Activated CD4-positive, CD25-positive, alpha-beta regulatory T cell (primary cell): ENCODE measurements at places on chromosomes 5 and 9.

DNA sequence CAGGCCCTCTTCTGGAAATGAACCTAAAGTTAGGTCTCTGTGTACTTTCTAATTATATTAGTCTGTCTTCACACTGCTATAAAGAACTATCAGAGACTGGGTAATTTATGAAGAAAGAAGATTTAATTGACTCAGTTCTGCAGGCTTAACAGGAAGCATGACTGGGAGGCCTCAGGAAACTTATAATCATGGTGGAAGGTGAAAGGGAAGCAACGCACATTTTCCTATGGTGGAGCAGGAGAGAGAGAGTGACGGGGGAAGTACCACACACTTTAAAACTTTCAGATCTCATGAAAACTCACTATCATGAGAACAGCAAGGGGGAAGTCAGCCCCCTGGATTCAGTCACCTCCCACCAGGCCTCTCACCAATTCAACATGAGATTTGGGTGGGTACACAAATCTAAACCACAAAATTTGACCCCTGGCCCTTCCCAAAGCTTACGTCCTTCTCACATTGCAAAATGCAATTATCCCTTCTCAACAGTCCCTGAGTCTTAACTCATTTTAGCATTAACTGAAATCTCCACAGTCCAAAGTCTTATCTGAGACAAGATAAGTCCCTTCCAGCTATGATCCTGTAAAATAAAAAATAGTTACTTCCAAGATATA, 40.7 kb downstream of the TRIP13 start:
- no peak for DNase-seq

GRCh38 chr5:128649192-128649591, 111.1 kb upstream of the FBN2 start:
- no peak for DNase-seq

DNA sequence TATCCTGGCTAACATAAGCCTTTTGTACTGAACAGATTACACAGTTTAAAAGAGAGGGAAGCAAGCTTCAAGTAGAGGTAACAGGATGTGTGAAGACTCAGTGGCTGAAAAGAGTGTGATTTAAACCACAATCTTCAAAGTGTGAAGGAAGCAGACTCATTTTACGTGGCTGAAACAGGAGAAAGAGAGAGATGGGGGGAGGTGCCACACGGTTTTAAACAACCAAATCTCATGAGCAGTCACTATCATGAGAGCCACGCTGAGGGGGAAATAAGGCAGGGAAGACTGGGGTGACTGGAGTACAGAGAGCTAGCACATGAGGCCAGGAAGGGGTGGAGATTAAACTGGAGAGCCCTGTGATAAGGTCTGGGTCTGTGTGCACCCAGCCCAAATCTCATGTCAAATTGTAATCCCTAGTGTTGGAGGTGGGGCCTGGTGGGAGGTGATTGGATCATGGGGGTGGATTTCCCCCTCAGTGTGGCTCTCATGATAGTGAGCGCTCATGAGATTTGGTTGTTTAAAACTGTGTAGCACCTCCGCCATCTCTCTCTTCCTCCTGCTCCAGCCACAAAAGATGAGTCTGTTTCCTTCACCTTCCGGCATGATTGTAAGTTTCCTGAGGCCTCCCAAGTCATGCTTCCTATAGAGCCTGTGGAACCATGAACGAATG, 318.6 kb upstream of the CD180 start:
- no peak for DNase-seq

- DNase-seq, result no peak
Observed at GRCh38 chr5:44830951-44831350, 22.2 kb downstream of the MRPS30 start.

DNA sequence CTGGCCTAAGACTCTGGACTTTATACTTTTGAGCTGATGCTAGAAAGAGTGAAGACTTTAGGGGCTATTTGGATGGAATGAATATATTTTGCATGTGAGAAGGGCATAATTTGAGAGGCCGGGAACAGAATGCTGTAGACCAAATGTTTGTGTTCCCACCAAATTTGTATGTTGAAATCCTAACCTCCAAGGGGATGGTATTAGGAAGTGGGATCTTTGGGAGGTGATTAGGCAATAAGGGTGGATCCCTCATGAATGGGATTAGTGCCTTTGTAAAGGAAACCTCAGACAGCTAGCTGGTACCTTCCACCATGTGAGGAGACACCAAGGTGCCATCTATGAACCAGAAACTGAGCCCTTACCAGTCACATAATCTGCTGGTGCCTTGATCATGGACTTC, 165.1 kb upstream of the S1PR3 start:
- no peak for DNase-seq

GRCh38 chr5:118007262-118007661, 981.1 kb downstream of the DTWD2 start:
- DNase-seq, result no peak

DNA sequence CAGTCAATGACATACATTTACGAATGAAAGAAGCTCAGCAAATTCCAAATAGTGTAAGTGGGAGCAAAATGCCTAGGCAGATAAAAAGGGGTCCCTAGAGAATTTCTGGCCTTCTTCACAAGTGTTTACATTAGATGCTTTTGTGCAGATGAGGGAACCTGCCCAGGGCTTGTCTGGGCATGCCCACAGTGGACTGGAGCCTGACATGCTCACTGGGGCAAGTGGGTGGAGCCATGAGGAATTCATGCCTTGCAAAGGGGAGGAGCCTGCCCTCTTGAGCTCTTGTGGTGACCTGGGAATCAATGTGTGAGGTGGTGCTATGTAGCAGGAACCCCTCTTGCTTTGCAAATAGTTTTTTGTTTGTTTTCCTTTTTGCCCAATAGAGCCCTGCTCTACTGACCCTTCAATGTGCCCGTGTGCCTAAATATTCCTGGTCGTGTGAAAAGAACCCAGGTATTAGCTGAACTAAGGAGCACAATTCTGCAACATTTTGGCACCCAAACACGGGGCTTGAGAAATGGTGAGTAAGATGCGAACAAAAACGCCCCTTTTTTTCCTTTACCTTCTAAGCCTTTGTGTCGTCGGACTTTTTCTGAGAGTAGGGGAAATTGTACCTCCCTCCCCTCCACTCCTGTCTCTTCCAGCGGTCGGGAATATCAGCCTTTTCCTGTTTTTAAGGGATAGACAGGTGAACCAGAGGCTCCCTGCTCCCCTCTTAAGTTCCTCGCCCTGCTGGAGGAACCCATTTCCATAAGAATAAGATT, 433.8 kb upstream of the CDH9 start:
- no peak for DNase-seq

- no peak for DNase-seq
Observed at GRCh38 chr5:175547842-175548241, 69.5 kb downstream of the SFXN1 start.

- DNase-seq, result no peak
Observed at GRCh38 chr5:147407094-147407681, 102.7 kb downstream of the DPYSL3 start.

DNA sequence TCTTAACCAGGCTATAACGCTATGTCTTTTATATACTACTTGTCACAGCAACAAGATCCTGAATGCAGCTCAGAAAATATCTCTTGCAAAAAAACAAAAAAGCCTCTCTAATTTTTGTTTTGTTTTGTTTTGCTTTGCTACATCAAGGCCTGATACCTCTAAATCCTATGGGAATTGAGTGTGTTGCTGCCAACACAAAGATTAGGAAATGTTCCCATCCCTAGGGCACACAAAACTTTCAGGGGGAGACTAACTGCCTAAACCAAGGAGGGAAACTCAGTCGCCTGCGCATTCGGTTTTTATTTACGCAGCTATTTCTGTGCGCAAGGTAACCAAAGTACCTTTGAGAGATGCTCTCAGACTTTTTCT, 1.7 kb downstream of the SSBP2 start:
- no peak for DNase-seq

- DNase-seq, result no peak
Observed at GRCh38 chr5:54772231-54772630, 213.2 kb downstream of the ESM1 start.

GRCh38 chr9:121640491-121641223, 10.8 kb upstream of the DAB2IP start:
- DNase-seq, result no peak

GRCh38 chr5:139757727-139758509, 37.7 kb upstream of the PSD2 start:
- no peak for DNase-seq

DNA sequence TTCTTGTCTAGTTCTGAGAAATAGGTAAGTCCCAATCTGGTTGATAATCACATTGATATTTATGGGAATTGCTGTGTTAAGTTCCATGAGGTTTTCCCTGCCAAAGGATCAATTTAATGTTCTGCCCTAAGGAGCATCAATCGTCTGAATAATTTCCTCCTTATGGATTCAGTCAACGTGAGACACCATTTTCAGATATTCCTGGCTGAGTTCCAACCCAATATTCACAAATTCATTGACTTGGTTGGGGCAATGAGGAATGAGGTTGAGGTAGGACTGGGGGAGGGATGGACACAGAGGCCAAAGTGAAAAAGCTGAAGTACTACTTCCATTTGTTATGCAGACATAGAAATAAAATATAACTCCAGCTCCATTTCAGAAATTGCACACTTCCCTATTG, 99.1 kb downstream of the ZNF622 start:
- DNase-seq, result no peak

- DNase-seq, result no peak
Observed at GRCh38 chr9:99868845-99869244, 37.6 kb upstream of the STX17 start.

DNA sequence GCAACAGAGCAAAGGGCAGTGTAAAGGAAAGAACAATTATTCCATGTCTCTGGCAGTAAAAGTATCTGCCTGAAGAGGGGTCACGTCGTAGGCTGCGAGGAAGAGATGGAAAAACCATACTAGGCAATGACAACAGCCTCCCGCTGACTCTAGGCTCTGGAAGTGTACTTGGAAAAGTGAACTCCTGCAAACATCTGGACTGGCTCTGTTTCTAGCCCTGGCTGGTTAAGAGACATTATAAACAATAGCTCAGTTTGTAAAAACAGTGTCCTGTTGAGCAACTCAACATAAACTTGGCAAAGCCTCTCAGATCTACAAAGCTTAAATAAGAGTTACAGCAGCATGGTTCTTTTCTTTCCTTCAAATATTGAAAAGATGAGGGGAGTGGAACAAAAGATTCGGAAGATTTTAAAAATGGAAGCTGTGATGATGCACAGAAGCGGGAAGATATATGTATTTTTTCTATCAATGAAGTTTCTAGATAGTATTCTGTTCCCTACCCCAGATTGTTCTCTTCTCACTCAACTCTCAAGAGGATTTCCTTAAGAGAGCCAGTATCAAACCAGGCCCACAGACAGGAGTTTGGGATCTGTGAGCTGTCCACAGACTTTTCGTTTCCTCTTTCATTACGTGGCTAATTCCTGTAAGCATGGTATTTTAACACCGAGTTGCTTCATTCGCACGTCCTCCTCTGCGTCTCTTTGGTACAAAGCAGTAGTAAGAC, 79.4 kb downstream of the SPTLC1 start:
- no peak for DNase-seq

- DNase-seq, result no peak
Observed at GRCh38 chr9:90948156-90948555, 146.5 kb downstream of the SYK start.

GRCh38 chr9:23682352-23682751, 143.7 kb downstream of the ELAVL2 start:
- DNase-seq, result no peak

GRCh38 chr5:67493676-67494075, 297.1 kb upstream of the CD180 start:
- no peak for DNase-seq

DNA sequence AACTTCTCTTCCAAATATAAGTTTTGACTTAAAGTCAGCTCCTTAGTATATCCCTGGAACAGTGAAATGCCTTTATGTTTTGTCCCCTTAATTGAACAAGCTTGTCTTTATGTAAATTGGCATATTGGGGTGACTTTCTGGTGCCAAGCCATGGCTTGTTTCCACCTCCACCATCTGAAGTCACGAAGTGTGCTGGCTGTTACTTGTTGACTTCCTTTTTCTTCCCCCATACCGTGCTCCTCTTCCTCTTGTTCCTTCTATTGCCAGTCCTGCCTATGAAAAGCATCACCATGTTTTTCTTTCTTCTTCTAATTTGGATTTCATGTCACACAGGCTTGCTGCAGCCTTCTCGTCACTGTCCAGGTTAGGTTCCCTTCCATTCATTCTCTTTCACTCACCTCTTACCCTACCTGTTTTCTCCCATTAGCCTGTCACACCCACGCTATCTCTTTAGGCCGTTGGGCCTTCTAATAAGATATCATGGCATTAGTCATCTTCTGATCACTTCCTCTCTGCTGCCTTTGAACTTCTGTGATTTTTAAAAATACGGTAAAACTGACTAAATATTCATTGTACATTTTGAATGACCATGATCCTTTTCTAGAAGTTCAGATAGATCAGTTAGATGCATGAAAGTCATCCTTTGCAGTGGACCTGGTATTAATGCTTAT, 48.1 kb downstream of the IQGAP2 start:
- DNase-seq, result no peak

- no peak for DNase-seq
Observed at GRCh38 chr5:38112938-38113337, 145.4 kb upstream of the EGFLAM start.

- DNase-seq, result no peak
Observed at GRCh38 chr9:124454296-124454695, 4.0 kb downstream of the ADGRD2 start.

GRCh38 chr9:129724456-129725190, 28.2 kb downstream of the PTGES start:
- DNase-seq, result no peak

DNA sequence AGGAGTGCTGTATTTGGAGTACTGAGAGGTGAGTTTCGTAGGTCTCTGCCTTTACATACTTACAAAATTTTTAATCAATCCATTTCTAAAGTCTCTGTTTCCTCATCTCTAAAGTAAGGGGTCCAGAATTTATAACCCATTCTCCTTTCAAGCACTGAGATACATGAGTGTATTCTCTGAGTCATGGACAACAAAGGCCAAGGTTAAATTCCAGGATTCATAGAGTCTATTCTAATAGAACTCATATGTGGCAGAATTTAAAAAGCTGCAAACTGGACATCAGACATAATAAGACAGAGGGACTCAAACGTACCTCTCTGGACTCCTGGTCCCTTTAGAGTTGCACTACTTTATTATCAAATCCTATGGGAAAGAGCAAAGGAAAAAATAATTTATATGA, 112.5 kb upstream of the SLIT3 start:
- no peak for DNase-seq

DNA sequence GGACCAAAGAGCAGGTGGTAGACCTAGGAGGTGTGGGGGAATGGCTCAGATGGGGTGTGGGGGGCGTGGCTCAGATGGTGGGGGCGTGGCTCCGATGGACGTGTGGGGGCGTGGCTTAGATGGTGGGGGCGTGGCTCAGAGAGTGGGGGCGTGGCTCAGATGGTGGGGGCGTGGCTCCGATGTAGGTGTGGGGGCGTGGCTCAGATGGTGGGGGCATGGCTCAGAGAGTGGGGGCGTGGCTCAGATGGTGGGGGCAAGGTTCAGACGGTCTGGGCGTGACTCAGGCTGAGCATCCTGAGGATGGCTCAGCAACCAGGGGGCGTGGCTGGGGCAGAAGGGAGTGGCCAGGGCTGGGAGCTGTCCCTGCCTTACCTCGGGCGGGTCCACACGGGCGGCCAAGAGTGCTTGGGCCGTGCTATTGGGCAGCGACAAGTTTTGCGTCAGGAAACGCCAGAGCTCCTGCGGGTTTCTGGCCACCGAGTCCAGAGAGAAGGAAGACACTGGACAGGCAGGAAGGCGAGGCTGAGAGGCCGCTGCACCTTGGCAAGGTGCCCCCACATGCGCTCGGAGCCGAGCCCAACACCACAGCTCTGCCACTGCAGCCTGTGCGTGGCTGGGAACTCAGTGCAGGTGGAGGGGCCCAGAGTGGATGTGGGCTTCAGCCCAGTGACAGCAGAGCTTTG, 5.9 kb downstream of the ABCA2 start:
- DNase-seq, result peak; percentile 51
